Cerebellar cortex (tissue), 1 donor: ENCODE measurements at places on chromosomes 6 and 20.

- no peak for DNase-seq
Observed at GRCh38 chr20:8144282-8145245, 12.5 kb downstream of the PLCB1 start.

DNA sequence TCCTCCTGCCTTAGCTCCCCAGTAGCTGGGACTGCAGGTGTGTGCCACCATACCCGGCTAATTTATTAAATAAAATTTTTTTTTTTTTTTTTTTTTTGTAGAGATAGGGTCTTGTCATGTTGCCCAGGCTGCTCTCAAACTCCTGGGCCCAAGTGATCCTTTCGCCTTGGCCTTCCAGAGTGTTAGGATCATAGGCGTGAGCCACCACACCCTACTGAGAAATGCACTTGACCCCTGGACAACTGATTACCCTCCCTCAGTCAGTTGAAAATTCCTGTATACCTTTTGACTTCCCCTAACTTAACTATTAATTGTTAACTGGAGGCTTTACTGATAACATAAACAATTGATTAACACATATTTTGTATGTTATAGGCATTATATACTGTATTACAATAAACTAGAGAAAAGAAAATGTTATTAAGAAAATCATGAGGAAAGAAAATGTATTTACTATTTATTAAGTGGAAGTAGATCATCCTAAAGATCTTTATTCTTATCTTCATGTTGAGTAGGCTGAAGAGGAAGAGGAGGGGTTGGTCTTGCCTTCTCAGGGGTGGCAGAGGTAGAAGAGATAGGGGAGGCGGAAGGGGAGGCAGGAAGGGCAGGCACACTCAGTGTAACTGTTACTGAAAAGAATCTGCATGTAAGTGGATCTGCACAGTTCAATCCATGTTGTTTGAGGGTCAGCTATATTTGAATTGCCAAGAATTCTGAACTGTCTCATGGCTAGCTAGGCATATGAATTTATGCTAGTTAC is 104.3 kb downstream of the FARS2 start:
- DNase-seq, result no peak

DNA sequence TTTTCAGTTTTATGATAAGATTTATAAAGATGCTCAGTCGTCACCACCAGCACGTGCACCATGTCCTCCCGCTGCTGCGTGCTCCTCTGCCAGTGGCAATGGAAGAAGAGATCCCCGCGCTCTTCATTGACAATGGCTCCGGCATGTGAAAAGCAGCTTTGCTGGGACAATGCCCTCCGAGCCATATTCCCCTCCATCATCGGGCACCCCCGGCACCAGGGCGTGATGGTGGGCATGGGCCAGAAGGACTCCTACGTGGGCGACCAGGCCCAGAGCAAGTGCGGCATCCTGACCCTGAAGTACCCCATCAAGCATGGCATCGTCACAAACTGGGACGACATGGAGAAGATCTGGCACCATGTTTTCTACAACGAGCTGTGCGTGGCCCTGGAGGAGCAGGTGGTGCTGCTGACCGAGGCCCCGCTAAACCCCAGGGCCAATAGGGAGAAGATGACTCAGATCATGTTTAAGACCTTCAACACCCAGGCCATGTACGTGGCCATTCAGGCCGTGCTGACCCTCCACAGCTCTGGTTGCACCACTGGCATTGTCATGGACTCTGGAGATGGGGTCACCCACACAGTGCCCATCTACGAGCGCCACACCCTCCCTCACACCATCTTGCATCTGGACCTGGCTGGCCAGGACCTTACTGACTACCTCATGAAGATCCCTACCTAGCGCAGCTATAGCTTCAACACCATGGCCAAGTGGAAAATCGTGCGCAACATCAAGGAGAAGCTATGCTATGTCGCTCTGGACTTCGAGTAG is 34.3 kb upstream of the ENPP5 start:
- DNase-seq, result no peak

GRCh38 chr6:52209770-52210169 is 23.6 kb downstream of the IL17A start:
- no peak for DNase-seq

DNA sequence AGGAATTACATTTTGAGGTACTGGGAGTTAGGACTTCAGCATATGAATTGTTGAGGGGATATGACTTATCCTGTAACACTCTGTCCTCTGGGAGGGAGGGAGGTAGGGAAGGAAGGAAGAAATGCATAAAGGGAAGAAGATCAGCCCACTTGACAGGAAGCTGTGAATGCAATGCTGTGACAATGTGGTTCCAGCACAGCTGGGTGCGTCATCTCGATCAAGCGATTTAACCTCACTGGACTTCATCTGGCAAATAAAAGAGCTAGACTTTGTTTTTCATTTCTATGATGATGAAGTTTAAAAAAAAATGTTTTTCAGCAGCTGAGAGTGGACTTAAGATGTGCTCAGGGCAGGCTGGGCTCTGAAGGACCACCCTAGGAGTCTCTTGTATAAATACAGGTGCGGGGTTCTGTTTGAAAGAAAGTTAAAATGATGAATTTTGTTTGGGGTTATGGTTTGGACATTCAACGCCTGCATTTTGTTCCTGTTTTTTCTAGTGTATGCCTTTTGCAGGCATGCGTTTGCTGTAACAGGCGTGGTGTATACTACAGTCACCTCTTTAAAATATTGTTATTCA is 178.1 kb downstream of the RIMS1 start:
- no peak for DNase-seq
